Activated naive CD8-positive, alpha-beta T cell treated with anti-CD3 and anti-CD28 coated beads for 36 hours (primary cell): ENCODE measurements at places on chromosomes 6 and 20.

- no peak for DNase-seq
Measured at GRCh38 chr20:40325006-40325568, 363.9 kb downstream of the MAFB start.

GRCh38 chr6:15184441-15184861 lies 61.4 kb upstream of the JARID2 start:
- DNase-seq = peak; percentile 20

DNA sequence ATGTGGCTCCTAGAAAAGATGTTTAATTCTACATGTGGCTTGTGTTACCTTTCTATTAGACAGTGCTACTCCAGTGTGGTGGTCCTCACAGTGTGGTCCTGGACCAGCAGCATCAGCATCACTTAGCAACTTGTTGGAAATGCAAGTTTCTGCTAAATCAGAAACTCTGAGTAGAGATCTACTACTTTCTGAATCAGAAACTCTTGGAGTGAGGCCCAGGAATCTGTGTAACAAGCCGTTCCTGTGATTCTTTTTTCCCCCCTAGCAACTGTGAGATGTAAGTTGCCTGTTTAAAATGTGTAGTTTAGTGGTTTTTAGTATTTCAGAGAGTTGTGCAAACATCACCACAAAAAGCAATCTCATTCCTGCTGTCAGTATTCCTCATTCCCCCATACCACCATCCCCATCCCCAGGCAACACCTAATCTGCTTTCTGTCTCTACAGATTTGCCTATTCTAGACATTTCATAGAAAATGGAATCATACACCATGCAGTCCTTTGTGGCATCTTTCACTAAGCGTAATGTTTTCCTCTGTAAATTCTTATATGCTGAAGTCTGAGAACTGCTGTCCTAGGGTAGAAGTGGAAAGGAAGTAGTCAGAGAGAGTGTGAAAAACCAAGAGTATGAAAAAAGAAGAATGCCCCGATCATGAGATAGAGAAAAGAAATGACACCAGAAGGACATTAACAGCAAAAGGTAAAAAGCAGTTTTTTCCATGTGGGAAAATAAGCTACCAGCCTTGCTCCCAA lies 18.9 kb upstream of the BTBD9 start:
- no peak for DNase-seq

DNA sequence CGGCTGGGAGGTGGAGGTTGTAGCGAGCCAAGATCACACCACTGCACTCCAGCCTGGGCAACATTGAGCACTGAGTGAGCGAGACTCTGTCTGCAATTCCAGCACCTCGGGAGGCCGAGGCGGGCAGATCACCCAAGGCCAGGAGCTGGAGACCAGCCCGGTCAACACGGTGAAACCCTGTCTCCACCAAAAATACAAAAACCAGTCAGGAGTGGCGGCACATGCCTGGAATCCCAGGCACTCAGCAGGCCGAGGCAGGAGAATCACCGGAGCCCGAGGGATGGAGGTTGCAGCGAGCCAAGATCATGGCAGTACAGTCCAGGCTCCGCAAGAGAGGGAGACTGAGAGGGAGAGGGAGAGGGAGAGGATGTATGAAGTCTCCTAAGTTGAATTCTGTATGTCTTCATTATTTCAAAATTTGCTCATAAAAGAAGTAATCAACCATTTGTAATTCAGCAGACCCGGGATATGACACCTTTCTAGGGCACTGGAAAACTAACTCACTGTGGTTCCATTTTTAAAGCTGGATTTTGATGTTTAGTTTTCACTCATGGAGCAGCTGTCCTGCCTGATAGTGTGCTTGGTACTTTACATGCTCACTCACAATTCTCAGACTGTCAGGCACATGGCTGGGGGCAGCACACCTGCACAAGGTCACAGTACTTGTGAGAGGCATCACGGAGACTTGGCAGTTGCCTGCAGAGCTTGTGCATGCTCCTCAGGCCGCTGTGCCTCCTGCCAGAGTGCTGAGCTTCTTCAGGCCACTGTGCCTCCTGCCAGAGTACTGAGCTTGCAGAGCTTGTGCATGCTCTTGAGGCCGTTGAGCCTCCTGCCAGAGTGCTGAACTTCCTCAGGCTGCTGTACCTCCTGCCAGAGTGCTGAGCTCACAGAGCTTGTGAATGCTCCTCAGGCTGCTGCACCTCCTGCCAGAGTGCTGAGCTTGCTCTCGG lies 106.2 kb downstream of the ERMARD start:
- DNase-seq = no peak

DNA sequence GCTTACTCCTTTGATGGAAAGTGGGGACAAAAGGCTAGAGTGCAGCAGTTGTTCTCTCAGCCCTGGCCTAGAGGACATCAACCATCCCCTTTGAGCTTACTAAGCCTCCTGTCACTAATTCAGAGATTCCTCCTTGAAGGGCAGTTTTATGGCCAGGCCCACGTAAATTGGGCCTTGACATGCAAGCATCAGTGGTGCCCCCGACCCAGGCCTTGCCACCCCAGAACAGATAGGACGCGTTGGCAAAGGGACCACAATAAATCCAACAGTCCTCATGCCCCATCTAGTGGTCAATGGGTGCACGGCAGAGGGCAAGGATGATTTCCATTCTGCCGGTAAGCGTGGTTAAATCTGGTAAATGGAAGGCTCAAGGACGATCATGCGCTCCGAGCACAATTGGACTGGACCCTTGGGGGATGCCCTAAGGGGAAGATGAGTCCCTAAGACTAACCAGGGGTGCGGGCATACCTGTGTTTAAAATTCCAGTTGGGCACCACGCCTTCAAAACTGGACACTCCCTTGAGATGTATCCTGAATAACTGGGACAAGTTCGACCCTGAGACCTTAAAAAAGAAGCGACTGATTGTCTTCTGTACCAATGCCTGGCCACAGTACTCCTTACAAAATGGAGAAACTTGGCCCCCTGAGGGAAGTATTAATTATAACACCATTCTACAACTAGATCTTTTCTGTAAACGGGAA lies 32.6 kb downstream of the CEP85L start:
- DNase-seq = peak; percentile 50

DNA sequence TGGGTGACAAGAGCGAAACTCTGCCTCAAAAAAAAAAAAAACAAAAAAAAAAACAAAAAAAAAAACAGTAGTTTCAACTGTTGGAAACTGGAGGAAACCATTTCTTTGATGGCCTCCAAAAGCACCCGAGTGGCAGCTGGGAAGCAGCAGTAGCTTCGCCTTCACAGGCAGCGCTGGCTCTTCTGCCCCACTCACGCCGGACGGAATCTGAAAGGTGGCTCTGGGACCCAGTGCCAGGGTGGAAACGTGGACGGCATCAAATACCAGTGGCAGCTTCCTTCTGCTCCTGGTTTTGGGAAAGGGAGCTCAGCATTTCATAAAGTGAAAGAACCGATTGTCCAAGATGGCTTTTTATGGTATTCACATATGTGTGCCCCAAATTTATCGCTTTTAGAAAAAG lies 159.4 kb downstream of the SMOC2 start:
- DNase-seq = no peak

- DNase-seq = no peak
Measured at GRCh38 chr6:39906318-39906761, 27.9 kb downstream of the MOCS1 start.

- DNase-seq = no peak
Measured at GRCh38 chr6:146426516-146426915, 117.1 kb upstream of the RAB32 start.

- no peak for DNase-seq
Measured at GRCh38 chr20:9974324-9974723, 60.5 kb upstream of the ANKEF1 start.

DNA sequence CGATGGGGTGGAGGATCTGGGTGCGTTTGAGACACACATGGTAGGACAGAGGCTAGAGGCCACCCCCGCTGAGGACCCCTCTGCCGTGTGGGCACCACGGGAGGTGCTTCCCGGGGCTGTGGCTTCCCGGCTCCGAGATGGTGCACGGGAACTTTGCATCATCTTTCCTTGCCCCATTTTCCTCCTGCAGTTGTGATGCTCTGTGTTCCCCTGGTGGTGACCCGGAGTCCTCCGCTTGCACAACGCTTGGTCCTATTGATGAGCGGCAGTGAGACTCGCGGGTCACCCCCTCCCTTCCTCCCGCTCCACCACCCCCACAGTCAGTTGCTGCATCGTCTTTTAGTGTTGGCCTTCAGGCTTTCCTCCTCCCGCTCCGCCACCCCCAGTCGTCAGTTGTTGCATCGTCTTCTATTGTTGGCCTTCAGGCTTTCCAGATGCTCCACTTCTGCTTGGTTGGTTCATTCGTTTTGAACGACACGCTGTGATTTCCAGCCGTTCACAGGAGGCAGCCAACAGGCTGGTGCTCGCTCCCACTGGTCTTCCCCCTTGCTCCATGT lies 37.3 kb downstream of the PYGB start:
- no peak for DNase-seq
